ENCODE measurements at places on chromosomes 6 and 20. TPM values are rescaled to one million over a fixed set of nuclear protein-coding genes. Genes with fewer than 3 reads are reported as not detected.

DNA sequence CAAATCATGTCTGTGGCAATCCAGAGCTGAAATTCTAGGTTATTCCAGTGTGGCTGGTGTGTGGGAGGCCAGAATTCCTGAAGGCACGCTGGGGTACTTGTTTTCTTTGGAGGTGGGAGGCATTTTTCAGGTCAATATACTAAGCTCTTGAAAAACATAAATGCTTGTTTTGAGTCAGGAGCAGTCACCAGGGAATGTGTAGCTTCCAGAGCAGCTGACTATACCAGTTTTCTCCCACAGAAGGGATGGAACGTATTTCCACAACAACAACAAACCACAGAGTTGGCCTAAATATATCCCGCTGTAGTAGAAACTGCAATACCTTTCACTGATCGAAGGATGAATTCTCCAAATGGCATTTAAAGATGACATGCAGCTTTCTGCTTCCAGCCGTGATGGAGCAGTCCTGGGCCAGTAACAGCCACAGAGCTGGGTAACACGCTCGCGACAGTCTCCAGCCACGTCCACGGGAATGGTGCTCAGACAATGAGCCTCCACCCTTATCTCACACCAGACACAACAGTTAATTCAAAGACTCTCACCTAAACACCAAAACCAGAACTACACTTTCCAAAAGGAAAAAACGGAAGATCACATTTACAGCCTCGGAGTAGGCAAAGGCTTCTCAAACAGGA, 23.2 kb downstream of the CHRNA4 start:
- DNase-seq = no peak

GRCh38 chr6:35096129-35096862, 44.8 kb downstream of the TCP11 start:
- no peak for DNase-seq

GRCh38 chr6:12582421-12583110, 134.0 kb upstream of the PHACTR1 start:
- DNase-seq = no peak

- no peak for DNase-seq
Observed at GRCh38 chr6:7154341-7155139, 46.8 kb downstream of the RREB1 start.

GRCh38 chr6:15384901-15385300, 139.0 kb downstream of the JARID2 start:
- DNase-seq = no peak

DNA sequence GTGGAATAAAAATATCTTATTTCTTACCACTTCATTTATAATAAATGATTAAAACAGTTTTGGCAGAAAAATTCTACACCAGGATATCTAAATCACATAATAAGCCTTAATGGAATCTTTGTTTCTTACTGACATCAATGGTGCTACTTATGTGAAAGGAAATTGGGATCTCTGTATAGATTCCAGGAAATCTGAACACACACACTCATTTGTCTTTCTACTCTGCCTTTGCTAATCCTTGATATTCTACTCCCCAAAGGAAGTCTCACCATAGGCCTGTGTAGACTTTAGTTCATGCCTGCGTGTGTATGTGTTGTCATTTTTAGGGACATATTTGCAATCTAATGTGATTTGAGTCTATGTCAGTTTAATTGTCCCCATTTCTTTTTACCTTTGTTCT, 7.9 kb downstream of the ADGRB3 start:
- DNase-seq = no peak

DNA sequence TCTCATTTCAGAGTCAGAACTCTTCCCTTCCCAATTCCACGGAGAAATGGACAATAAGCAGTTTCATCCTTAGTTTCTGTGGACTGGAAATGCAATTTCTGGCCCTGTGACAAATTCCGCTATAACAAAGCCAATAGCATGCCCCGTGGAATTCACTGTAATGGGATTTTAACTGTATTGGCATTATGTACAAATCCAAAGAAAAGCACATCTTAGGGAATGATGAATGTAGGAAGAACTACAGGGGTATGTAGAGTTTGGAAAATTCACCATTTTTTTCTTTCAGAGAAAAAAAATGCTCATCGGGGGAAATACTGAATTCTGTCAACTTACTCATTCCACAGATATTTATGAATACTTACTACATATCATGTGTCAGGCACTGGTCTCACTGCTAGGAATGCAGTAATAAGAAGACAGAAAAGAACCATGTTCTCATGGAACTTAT, 43.5 kb downstream of the KIF6 start:
- DNase-seq = no peak

GRCh38 chr6:54248319-54248718, 59.9 kb upstream of the TINAG start:
- no peak for DNase-seq

DNA sequence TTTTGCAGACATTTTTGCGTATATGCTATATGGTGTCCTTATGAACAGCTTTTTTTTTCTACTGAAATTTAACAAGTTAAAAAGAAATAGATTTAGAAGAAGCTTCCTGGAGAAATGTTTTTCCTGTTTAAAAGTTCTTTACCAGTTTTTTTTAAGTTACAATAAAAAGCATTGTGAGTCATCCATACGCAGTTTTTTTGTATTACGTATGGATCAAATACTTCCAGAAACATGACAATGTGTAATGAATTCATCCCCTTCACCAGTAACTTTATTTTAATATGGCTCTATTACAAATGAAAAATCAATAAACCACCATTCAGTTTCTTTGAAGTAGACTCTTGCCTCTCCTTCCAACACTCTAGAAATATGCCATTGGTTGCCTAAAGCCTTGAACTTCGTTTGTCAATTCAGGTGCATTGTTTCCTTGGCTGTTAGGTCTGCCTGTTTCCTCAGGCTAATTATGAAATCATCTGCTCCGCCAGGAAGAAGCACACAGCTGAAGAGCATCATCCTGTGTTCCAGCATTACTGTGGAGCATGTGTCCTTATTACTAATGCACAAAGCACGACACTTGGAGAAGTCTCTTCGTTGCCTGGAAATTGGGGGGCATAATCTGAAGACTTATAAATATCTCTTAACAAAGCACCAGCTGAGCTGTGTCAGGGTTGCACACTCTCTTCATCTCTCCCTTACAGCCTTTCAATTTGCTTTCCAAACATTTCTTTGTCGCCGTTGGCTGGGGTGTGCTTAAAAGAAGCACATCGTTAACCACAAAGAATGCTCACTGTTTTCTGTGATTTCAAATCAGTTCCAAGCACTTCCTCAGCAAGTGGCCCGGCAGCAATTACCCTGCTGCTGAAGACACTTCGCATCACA, 9.6 kb downstream of the MOXD1 start:
- DNase-seq = peak; percentile 2

GRCh38 chr20:23399568-23400241, 21.6 kb downstream of the NAPB start:
- no peak for DNase-seq

DNA sequence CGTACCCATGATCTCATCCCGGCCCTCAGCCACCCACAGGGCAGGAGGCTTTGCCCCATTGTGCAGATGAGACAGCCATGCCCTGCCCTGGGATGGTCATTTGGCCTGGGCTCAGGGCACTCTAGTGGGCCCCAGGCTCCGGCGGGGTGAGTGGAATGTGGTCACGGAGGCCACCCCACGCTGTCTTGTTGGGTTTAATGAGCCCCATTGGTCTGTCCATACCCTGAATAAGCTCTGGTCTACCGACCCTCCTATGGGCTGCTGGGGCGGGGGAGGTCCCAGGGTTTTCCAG, 50.6 kb downstream of the FGD2 start:
- no peak for DNase-seq

DNA sequence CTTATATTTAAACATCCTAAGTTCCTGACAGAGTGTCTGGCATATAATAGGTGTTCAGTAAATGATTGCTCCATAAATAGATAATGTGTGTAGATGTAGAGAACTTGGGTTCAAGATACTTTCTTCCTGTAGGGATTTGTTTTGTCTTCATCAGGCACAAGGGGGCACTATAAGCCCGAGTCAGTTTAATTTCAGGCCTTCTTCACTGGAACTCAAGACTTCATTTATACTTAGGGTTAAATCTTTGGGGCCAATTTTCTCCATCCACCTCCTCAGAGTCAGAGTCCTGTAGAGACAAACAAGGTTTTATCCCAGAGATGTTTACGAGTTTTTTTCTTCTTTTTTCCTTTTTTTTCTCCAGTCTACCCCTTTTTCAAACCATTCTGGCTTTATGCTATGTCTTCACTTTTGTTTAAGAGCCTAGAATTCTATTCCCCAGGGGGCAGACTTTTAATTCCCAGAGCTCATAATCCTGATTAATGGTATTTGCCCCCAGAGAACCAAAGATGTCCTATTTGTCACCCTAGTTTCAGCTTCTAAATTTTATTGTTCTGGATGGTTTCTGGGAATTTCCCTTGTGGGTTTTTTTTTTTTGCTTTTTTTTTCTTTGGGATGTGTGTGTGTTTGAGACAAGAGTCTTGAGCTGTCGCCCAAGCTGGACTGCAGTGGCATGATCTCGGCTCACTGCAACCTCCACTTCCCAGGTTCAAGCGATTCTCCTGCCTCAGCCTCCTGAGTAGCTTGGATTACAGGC, 88.4 kb downstream of the HFE start:
- DNase-seq = no peak

- DNase-seq = no peak
Observed at GRCh38 chr20:13142143-13142542, 78.9 kb upstream of the ISM1 start.

- DNase-seq = no peak
Observed at GRCh38 chr6:128064540-128064895, 163.7 kb upstream of the THEMIS start.

- DNase-seq = no peak
Observed at GRCh38 chr6:44778513-44778912, 391.0 kb downstream of the CDC5L start.

DNA sequence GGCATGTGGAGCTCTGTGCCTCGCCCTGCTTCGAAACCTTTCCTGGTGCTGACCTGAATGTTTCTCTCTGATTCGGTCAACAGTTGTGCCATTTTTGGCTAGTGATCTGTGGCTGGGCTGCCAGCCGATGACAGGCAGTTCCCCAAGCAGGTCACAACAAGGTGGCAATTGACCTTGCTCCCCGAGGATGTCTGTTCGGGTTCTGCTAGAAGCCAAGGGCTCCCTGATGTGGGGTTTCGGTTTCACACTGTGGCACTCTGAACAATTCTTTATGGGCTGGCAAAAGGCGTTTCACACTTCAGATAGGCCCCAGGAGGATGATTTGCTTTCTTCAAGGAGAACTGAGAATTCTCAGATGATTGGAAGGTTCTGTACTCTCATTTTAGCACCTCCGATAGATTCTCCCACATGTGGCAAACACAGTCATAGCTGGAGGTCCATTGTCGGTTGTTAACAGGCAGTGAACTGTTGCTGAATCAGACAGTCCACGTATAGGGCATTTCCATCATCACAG, 135.6 kb downstream of the SLC24A3 start:
- DNase-seq = no peak

DNA sequence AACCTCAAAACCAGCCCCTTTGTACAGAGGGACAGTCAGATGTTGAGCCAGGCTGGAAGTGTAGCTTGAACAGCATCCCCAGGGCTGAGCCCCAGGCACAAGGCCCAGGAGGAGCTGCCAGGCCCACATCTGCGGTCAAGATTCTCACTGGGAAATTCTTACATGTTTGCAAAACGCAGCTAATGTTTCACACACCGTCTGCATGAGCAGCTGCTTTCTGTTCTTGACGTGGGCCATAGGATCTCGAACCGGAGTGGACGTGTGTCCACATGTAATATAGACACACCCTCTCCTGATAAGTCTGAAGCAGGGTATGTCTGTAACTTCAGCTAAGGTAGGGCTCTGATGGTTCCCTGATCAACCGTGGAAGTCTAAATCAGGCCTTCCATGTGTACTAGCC, 41.3 kb upstream of the TRAF3IP2 start:
- DNase-seq = no peak

- DNase-seq = no peak
Observed at GRCh38 chr20:60123652-60124051, 165.4 kb downstream of the CDH26 start.

DNA sequence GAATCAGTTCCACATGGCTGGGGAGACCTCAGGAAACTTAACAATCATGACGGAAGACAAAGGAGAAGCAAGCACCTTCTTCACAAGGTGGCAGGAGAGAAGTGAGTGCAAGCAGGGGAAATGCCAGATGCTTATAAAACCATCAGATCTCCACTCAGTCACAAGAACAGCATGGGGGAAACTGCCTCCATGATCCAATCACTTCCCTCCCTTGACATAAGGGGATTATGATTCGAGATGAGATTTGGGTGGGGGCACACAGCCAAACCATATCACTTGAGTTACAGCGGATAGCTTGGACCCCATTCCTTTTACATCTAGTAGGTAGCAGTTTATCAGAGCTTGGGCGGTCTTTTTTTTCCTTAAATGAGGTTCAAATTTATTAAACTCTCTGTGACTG, 19.1 kb downstream of the AFDN start:
- DNase-seq = no peak

GRCh38 chr20:24672886-24673677, 203.7 kb downstream of the SYNDIG1 start:
- DNase-seq = no peak

- no peak for DNase-seq
Observed at GRCh38 chr6:34055223-34055933, 90.5 kb downstream of the GRM4 start.

GRCh38 chr6:149373511-149373910, 26.6 kb upstream of the SUMO4 start:
- DNase-seq = no peak

GRCh38 chr6:133502441-133503335, 261.5 kb downstream of the EYA4 start:
- DNase-seq = no peak

DNA sequence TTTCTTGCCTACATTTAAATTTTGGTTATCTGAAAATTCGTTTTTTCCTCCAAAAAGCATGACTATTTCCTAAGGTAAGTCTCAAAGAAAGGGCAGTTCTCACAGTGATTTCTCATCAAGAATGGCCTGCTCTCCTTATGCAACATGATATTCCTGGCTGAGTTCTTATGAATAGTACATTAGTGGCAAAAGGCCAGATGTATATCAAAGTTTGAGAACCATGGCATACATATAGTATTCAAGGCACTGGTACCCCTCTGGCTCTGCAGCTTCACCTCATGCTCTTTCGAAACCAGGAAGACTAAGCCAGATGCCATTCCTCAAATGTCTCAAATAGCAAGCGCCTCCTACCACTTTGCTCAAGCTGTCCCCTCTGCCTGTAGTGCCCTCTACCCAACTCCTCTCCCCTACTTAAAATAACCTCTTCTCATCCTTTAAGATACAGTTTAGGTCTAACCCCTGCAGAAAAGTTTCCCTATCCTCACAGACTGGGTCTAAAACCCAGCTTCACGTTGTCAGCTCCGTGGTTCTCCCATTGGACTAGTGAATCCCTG, 280.3 kb downstream of the HACE1 start:
- no peak for DNase-seq

- DNase-seq = no peak
Observed at GRCh38 chr20:4082406-4083097, 67.2 kb upstream of the RNF24 start.

- DNase-seq = no peak
Observed at GRCh38 chr6:42352856-42353564, 98.7 kb downstream of the TRERF1 start.

GRCh38 chr6:134512981-134513391, 195.1 kb upstream of the SGK1 start:
- no peak for DNase-seq

Gene TTLL9
- total RNA-seq = not detected

Gene GSTA1
- total RNA-seq = not detected

Gene TGM3
- total RNA-seq = 626 TPM

Gene DNAJC5
- total RNA-seq = 81.6 TPM

Gene UBE2J1
- total RNA-seq = 37.3 TPM

Gene AVP
- total RNA-seq = not detected

Gene OARD1
- 17.0 TPM for total RNA-seq

Gene VSTM2L
- total RNA-seq = 0.53 TPM

Gene KCNB1
- total RNA-seq = 3.6 TPM

All from esophagus squamous epithelium (tissue), 5 donors.